ENCODE measurements at places on chromosomes 1 and 21.

DNA sequence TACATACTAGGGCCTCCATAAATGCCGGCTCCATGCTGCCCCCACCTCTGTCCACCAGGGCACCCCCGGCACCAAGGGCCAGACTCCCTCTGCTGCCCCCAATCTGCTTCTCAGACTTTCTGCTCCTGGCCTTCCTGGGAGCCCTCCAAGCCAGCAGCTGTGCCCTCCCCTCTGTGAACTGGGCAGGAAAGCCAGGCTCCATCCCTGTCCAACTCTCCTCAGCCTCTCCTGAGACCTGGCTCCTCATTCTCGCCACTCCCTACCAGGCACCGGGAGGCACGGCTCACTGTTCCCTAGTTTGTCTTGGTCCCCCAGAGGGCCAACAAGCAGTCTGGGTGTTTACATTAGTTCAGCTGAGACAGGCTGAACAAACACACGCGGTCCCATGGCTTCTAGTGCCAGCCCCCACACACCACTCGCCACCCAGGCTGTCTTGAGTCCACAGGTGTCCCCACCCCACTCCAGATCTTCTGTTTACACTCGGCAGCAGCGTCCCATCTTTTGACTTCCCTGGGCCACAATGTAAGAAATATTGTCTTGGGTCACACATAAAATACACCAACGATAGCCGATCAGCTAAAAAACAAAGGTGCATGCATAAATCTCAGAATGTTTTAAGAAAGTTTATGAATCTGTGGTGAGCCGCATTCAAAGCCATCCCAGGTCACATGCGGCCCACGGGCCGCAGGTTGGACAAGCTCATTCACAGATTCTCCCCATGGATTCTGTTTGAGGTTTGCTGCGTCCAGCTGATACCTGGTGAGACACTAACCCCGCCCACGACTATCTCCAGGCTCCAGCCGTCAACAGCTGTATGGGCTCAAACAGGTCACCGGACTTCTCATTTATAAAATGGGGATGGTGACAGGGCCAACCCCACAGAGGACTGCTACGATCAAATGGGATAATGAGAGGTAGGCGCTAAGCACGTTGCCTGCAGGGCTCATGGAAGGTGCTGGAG, 29.5 kb upstream of the ECE1 start:
- no peak for DNase-seq

GRCh38 chr21:35048706-35049617, at the start of gene RUNX1:
Gene RUNX1, minus strand, starts transcription at chr21:35049302.
- DNase-seq = no peak

DNA sequence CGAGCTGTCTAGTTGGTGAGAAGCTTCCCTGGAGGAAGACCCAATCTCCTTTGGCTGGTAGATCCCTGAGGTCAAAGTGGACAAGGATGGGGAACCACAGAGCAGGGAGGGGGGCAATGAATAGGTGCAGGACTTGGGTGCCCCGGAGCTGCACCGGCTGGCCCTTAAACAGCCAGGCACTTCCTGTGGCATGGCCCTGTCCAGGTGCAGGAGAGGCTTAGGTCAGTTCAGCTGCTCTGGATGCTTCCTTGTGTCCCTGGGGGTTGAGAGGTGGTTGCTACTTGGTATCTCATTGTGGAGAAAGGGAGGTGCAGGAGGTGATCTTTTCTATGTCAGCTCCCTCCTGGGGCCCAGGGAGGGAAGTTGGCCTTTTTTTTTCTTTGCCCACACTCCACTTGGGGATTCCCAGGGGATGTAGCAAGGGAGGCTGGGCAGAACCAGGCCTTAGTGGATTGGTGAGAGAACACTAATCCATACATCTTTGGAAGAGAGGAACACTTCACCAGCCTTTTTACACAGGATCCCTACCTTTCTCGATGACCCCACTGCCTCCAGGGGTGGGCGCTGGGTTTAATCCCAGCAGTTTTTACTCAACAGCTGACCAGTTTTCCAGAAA, 1.2 kb upstream of the ST3GAL3 start:
- DNase-seq = no peak

DNA sequence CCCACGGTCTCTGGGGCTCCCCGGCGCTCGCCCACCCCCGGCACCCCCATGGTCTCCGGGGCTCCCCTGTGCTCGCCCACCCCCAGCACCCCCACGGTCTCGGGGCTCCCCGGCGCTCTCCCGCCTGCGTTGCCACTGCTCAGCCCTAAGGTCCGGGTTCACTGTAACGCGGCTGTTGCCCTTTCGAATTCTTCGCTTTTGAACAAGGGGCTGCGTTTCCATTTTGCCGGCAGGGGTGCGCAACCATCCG, 5.2 kb upstream of the FTCD start:
- no peak for DNase-seq

- no peak for DNase-seq
Measured at GRCh38 chr1:48906164-48906563, 129.5 kb upstream of the BEND5 start.

DNA sequence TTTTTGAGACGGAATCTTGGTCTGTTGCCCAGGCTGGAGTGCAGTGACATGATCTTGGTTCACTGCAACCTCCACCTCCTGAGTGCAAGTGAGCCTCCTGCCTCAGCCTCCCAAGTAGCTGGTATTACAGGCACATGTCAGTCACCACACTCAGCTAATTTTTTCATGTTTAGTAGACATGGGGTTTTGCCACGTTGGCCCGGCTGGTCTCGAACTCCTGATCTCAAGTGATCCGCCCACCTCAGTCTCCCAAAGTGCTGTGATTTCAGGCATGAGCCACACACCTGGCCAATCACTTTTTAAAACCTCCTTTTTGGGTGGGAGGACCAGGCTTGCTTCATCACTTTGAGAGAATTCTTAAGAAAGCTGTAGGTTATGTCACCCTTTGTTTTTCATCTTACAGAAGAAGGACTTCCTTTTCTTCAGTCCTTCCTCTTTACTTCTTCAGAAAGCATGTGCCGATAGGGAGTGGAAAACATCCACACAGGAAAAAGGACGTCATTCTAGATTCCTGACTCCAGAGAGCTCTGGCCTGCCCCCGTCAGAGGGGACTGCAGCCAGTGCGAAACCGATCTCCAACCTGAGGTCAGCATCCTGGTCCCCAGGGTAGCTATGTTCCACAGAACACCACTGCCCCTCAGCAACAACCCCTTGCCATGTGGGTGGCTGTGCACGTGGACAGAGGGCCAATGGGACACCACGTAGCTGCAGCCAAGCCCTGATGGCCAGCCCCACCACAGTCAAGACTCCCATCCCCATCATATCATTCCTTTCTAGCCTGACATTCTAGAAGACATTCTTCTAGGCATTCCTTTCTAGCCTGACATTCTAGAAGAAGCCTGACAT, 21.9 kb downstream of the NCF2 start:
- no peak for DNase-seq

- DNase-seq = no peak
Measured at GRCh38 chr1:22846458-22846857, 126.2 kb downstream of the LACTBL1 start.

GRCh38 chr21:38790961-38791360, 14.8 kb upstream of the ETS2 start:
- DNase-seq = no peak

GRCh38 chr1:7248549-7249199, 463.4 kb downstream of the CAMTA1 start:
- no peak for DNase-seq

- no peak for DNase-seq
Measured at GRCh38 chr1:229781453-229781852, 155.4 kb downstream of the URB2 start.

GRCh38 chr1:32962248-32962896, 2.2 kb downstream of the RNF19B start:
- no peak for DNase-seq

DNA sequence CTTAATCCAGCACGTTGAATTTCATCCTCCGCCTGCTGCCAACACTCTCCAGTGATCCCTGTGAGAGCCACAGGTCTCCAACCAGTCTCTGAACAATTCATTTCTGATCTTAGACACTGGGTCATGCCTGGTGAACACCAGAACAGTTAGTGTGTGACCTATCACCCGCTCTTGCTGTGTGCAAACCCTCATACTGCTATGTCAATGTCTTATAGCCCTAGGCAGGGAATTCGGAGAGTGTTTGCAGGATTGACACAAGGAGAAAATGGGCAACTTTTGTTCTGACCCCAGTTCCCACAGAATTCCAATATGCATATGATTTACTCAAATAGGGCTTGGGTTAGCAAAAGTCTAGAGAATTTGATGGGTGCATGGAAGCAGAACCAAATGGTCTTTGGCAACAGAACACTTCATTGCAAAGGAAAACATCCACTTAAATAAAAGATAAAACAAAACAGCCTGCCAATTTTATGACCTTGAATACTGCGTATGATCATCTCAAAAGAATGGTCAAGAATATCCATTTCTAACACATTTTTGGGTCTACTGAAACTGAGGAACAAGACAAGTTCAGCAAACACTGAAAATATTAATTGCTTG, 23.0 kb upstream of the GUCA2B start:
- no peak for DNase-seq

GRCh38 chr1:23895993-23896392, 17.2 kb downstream of the CNR2 start:
- DNase-seq = no peak

DNA sequence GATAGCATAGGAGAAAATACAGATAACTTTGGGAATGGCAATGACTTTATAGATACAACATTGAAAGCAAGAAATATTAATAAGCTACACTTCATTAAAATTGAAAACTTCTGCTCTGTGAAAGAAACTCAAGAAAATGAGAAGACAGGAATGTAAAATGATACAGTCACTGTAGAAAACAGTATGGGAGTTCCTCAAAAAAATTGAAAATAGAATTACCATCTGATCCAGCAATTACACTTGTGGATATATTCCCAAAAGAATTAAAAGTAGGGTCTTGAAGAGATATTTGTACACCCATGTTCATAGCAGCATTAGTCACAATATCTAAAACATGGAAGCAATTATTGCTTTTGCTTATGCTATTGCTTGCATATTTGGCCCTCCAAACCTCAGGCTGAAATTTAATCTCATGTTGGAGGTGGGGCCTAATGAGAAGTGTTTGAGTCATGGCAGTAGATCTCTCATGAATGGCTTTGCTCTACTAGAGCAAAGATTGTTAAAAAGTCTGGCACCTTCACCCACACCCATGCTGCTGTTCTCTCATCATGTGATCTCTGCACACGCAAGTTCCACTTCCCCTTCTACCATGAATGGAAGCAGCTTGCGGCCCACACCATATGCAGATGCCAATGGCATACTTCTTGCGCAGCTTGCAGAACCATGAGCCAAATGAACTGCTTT, 15.3 kb upstream of the AHCYL1 start:
- DNase-seq = peak; percentile 61

DNA sequence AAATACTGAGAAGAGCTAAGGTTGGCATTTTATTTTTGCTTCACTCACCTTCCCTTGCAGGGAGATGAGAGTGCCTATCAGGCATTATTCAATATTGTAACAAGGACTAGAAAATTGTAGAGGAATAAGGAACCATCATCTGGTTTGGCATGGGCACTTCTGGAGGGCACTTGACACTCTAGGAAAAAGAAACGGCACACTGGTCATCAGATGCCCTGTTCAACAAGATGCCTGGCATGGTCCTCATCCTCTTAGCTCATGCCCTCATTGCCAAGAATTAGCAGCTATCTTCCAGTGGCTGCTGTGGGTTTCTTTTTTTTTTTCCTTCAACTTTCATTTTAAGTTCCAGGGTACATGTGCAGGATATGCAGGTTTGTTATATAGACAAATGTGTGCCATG, 95.1 kb upstream of the ESRRG start:
- no peak for DNase-seq

DNA sequence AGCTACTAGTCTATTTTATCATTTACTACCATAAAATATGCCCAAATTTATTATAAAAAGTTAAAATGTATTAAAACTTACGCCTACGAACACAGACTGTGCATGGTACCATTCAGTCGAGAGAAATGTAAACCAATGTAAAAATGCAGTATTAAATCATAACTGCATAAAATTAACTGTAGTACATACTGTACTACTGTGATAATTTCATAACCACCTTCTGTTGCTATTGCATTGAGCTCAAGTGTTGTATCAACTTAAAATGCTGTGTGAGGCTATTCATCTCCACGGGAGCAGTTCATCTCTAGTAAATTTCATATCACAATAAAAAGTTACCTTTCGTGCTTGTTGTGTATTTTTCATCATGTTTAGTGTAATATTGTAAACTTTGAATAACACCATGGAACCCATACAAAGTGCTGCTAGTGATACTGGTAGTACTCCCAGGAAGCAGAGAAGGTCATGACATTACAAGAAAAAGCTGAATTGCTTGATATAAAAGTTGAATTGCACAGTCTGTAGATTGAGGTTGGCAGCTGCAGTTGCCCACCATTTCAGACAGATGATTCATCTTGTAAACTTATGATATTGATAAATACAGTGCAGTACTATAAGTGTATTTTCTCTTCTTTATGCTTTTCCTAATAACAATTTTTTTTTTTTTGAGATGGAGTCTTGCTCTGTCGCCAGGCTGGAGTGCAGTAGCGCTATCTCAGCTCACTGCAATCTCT, 19.0 kb upstream of the CENPF start:
- no peak for DNase-seq

DNA sequence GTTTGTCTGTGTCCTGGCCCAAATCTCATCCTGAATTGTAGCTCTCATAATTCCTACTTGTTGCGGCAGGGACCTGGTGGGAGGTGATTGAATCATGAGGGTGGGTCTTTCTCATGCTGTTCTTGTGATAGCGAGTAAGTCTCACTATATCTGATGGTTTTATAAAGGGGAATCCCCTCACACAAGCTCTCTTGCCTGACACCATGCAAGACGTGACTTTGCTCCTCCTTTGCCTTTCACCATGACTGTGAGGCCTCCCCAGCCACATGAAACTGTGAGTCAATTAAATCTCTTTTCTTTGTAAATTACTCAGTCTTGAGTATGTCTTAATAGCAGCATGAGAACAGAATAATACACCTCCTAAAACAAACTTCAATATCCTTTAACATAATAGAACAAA, 1065.6 kb downstream of the PLA2G4A start:
- no peak for DNase-seq

DNA sequence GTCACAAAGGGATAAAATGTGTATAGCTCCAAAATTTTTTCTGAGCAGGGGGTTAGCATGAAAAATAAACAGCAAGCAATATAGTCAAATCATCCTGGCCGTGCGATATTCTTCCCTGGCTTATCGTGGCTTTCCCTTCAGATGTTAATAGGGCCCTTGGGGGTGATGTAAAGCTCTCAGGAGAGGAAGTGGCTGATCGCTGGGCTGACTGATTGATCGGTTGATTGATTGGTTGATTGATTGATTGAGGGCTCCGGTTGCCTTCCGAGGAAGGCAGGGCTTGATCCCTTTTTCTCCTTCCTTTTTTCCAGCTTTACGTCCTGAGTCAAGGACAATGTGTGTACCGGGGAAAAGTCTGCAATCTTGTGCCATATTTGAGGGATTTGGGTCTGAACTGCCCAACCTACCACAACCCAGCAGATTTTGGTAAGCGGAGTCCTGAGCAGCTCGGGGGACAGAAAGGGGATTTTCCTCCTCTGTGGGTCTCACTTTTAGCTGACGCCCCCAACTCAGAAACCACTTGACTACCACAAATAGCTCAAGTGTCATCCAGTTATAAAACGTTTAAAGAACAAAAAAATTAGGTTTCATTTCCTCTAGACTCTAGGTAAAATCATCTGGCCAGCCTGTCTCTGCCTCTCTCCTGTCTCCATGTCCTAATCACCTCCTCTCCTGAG, 29.5 kb downstream of the TFF3 start:
- no peak for DNase-seq

- DNase-seq = no peak
Measured at GRCh38 chr21:41168391-41169257, 664 bp downstream of the BACE2 start.
